Right forelimb (tissue), 1 donor: ENCODE measurements at places on chromosomes 13 and 19.

DNA sequence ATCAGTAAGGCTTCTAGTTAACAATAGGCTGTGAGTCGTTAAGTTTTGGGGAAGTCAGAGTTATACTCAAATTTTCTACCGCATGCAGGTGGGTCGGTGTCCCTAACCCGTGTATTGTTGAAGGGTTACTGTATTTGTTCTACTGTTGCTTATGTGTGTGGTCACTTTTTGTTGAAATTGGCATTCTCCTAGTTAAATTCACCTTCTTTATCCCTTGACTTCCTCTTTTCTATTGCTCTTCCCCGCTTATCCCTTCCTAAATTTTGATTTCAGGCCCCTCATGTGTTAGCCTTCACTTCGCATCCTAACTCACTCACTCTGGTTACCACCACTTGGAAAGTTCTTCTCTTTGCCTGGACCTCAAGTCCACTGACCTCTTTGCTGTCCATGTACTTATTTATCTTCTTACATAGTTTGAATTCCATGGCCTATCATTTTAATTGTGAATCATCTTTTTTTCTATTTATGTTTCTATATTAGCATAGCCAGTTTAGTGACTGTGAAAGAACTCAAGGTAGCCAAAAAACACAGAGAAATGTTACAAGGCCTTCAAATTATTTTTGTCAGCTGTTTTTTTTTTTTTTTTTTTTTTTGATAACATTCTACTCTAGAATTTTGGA lies 52.9 kb downstream of the NDFIP2 start:
- DNase-seq, result no peak

DNA sequence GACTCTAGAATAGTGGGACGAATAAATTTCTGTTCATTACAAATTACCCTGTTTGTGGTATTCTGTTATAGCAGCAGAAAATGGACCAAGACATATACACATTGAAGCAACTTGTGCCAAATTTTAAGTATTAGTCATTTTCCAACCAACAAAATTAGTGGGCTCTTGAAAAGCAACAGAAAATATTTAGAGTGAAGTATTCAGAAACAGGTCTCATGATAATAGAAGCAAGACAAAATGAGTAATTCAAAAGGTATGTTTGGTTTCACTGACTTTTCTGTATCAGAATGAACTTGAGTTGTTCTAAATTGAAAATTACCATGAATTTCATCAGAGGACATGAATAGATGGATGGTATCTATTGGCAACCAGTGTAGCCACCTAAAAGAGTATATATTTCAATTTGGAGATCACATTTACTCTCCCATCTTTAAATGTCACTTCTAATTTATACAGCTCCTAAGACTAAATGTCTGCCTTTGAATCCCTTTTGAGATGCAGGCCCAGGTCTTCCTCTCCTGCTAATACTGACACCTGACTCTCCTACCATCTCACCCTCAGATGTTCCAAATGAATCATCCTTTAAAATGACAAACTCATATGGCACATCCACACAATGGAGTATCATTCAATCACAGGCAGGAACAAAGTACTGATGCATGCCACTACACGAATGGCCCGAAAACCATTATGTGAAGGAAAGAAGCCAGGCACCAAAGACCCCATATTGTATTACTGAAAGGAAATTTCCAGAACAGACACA lies 40.7 kb upstream of the DOCK9 start:
- no peak for DNase-seq

GRCh38 chr13:41597348-41598041 lies 140.1 kb downstream of the RGCC start:
- DNase-seq, result no peak

DNA sequence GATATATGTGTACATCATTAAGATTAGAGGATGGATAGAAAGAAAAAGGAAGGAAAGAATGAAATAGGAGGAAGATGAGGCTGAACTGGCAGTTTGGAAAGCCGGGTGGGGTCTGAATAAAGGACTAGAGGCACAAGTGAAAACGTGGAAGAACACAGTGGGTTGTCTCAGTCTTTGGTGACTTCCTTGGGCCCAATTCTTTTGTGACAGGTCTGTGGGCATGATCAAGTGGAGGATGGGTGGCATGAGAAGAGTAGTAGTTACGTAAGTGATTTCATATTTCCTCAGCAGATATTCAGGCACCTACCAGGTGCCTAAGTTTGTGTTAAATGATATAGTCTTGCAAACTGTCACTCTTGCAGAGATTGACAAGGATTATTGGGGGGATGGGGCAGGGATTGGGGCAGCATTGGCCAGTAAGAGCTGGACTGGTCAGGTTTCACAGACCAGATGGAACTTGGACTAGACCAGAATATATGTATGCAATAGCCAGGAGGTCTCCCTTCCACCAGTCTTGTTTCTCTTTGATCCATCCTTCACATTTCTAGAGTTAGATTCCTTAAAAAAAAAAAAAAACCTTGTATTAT lies 2.7 kb downstream of the TPP2 start:
- DNase-seq, result no peak

DNA sequence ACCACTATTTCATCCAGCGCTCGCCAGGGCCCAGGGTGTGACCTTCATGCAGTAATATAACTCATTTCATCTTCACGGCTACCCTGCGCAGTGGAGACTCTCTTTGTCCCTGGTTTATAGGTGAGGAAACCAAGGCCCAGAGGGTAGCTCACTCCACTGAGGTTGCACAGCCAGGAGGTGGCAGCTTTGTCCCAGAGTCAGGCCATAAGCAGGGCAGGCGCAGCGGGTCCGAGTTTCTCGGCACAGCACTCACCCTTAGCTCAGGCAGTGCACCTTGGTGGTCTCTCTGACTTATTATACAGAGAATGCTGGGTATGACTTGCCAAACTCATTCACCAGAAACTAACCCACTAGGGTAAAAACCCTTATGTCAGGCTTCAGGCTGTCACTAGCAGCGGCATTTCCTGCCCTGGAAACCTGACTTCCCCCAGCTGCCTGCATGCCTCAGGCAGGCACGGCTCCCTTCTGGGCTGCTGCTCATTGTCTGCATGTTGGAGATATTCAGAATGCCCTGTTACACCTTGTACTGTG lies 24.5 kb downstream of the PPP5C start:
- DNase-seq, result no peak

- no peak for DNase-seq
Observed at GRCh38 chr13:20566468-20566897, 474 bp upstream of the IFT88 start.

DNA sequence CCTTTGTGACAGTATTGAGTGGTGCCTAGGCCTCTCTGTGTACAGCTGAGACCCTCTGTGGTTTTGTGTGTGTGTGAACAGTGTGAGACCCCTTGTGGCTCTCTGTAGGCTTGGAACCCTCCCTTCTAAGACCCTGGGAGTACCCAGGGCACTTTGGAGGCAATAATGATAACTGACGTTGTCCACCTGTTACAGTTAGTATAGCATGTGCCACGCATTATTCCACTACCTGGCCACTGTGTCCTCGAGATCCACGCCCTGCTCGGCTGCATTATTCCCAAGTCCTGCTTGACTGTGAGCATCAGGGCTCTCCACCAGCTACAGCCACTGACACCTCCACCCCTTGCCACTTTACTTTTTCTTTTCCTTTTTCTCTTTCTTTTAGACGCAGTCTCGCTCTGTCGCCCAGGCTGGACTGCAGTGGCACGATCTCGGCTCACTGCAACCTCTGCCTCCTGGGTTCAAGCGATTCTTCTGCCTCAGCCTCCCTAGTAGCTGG lies 2.0 kb downstream of the GRAMD1A start:
- no peak for DNase-seq

- DNase-seq, result no peak
Observed at GRCh38 chr13:71030784-71031183, 836.2 kb downstream of the DACH1 start.

DNA sequence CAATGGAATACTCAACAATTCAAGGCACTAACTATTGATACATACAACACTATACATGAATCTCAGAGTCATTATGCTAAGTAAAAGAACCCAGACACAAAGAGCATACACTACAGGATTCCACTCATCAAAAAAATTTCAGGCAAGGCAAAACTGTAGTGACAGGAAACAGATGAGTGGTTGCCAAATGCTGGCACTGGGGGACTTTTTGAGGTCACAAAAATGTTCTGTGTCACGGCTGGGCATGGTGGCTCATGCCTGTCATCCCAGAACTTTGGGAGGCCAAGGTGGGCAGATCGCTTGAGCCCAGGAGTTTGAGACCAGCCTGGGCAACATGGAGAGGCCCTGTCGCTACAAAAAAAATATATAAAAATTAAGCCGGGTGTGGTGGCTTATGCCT lies 129.4 kb downstream of the KL start:
- no peak for DNase-seq

GRCh38 chr13:110343241-110343865 lies 36.3 kb downstream of the COL4A2 start:
- DNase-seq, result peak; percentile 26

GRCh38 chr19:34075661-34076091 lies 96.6 kb upstream of the LSM14A start:
- no peak for DNase-seq

GRCh38 chr13:44249431-44249836 lies 124.2 kb upstream of the SERP2 start:
- DNase-seq, result peak; percentile 63

- DNase-seq, result no peak
Observed at GRCh38 chr19:39104186-39104596, 20.0 kb downstream of the ACP7 start.

- no peak for DNase-seq
Observed at GRCh38 chr13:91184244-91184926, 163.1 kb upstream of the MIR17HG start.

- DNase-seq, result no peak
Observed at GRCh38 chr19:13011653-13012389, 16.5 kb downstream of the NFIX start.

- no peak for DNase-seq
Observed at GRCh38 chr19:14056069-14056666, 5.7 kb downstream of the PALM3 start.

DNA sequence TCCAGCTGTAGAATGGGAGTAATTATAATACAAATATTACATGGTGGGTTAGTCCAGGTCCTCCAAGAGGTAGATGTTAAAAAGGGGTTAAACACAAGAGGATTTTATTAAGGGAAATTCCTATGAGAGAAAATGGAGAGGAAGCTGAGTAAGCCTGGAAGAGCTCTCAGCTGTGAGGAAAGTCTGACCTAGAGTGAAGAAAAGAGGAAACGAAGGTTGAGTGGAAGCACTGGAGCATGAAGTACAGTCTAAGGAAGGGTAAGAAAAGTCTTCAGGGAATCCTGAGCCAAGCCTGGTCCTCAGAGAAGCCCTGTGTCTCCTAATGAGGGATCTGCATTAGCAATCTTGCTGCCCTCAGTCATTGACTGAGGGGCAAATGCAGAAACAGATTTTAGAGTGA lies 506.2 kb downstream of the GPC5 start:
- DNase-seq, result no peak

DNA sequence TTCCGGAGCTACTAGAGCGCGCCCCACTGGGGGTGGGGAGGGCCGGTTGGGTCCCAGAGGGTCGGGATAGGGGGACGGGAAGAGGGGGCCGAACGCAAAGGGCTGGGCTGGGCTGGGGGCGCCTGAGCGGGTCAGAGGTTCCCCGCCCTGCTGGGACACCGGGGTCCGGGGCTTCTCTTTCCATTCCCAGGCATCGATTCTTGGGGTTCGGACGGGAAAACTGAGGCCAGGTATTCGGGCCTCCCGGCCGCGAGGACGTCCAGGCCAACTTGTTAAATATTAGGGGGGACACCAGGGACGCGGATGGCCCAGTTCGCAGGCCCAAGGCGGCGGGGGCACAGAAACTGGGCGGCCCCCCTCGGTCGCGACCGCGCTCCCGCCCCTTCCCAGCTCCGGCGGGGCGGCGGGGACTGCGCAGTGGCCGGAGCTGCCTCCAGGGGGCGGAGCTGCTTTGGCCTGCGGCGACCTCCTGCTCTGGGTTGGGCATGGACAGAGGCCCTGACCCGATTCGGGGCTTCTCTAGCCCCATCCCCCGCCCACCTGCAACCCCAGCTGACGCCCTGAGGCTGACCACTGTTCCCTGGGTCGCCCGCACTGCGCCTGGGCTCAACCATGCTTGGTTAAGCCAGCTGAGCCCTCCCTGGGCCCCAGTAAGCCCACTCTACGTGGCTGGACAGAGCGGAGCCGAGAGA lies 1.2 kb upstream of the KLF16 start:
- DNase-seq, result peak; percentile 80

DNA sequence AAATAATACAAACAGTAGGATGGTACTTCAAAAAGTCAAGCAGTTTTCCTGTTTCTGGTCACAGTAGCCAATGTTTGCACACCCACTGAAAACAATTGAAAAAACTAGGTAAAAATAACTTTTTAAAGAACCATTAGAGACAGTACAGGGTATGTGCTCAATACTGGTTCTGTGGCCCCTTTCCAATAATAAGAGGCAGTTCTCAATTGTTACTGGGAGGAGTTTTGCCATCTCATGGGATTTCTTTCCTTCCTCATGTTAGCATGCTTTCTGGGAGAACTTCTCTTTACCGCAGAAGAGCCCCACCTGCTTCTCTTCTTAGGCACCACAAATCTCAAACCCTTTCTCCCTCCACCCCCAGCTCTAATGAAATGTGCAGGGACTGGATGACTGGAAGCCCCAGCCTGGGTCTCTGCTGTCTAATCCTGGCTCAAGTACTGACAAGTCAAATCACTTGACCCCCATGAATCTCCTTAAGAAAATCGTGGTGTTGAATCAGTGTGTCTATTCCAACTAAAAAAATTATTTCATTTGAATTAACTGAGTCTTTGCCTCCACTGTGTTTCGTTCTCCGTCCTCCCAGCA lies 14.6 kb downstream of the METTL21C start:
- DNase-seq, result no peak

- no peak for DNase-seq
Observed at GRCh38 chr19:42662712-42663111, 68.0 kb upstream of the CEACAM8 start.

DNA sequence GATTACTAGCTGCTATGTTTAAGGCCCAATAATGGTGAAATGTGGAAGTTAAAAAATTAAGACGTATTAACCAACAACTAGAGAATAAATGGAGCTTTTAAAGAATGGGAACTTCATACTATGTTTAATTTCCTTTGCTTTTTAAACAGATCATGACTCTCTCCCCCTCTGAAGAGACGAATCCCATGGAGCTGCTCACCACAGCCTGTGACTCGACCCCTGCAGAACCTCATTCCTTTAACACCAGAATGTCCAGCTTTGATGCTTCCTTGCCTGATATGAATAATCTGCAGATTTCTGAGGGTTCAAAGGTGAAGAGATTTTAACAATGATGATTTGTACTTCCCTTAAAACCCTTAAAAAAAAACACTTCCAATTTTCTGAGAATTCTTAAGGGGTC lies 53.0 kb downstream of the ZAR1L start:
- no peak for DNase-seq

DNA sequence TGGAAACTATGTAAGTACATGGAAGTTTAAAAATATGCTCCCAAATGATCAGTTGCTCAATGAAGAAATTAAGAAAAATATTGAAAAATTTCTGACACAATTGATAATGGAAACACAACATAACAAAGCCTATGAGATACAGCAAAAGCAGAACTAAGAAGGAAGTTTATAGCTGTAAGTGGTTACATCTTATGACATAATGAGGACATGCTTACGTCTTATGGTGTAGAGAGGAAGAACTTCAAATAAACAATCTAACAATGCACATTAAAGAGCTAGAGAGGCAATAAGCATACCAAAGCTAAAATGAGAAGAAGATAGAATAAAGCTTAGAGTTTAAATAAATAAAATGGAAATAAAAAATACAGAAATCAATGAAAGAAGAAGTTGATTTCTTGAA lies 50.0 kb upstream of the CEACAM21 start:
- DNase-seq, result no peak

GRCh38 chr19:1942934-1943555 lies 2.1 kb downstream of the CSNK1G2 start:
- no peak for DNase-seq

GRCh38 chr19:46868025-46868802 lies 7.4 kb downstream of the ARHGAP35 start:
- no peak for DNase-seq
